ENCODE measurements at places on chromosomes 7 and 10. TPM values are rescaled to one million over a fixed set of nuclear protein-coding genes. Genes with fewer than 3 reads are reported as not detected.

PRSS37 gene
- total RNA-seq = not detected

CXCL12 gene
- not detected for total RNA-seq

RBP3 gene
- total RNA-seq = not detected

RADIL gene
- total RNA-seq = 0.15 TPM

C10orf71 gene
- not detected for total RNA-seq

LRIT1 gene
- total RNA-seq = not detected

COL17A1 gene
- not detected for total RNA-seq

C10orf53 gene
- total RNA-seq = not detected

HOXA3 gene
- total RNA-seq = not detected

TBXAS1 gene
- 7.2 TPM for total RNA-seq

TUBAL3 gene
- total RNA-seq = not detected

SNCG gene
- 0.29 TPM for total RNA-seq

WASHC2A gene
- total RNA-seq = 36.5 TPM

TRIM50 gene
- total RNA-seq = not detected

SPDYE2B gene
- total RNA-seq = not detected

AMZ1 gene
- 0.27 TPM for total RNA-seq

LIPJ gene
- not detected for total RNA-seq

ELFN1 gene
- 0.10 TPM for total RNA-seq

AKR1C1 gene
- total RNA-seq = 1.4 TPM

ZNF800 gene
- total RNA-seq = 41.1 TPM

NPFFR1 gene
- total RNA-seq = not detected

CLDN3 gene
- not detected for total RNA-seq

GTF2I gene
- total RNA-seq = 148 TPM

ERVW-1 gene
- not detected for total RNA-seq

LIPF gene
- not detected for total RNA-seq

MOGAT3 gene
- not detected for total RNA-seq

CABCOCO1 gene
- total RNA-seq = not detected
